ENCODE measurements at places on chromosomes 3 and 15. TPM values are rescaled to one million over a fixed set of nuclear protein-coding genes. Genes with fewer than 3 reads are reported as not detected.

ATP8B4 gene
- total RNA-seq = 11.7 TPM

INSYN1 gene
- 43.7 TPM for total RNA-seq

HRG gene
- total RNA-seq = 0.13 TPM

ADGRG7 gene
- not detected for total RNA-seq

TARS3 gene
- total RNA-seq = 15.9 TPM

GRM2 gene
- 0.25 TPM for total RNA-seq

FEZF2 gene
- not detected for total RNA-seq

PIAS1 gene
- 53.6 TPM for total RNA-seq

RASGRP1 gene
- total RNA-seq = 0.43 TPM

DNA sequence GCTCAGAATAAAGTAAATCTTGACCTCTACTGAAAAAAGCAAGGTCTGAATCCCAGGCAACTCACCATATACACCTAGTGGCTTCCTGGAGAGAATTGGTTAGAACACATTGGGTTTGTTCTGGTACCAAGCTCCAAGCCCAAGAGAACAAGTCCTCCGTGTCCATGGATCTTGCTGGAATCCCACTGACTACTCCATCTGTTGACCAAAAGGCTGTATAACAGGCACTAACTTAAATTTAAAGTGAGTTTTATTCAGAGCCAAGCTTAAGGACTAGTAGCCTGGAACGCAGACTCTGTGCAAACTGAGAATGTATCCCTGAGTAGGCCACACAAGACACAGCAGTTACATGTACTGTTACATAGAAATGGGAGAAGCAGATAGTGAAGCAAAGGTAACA lies 342.1 kb upstream of the LRRC3B start:
- no peak for DNase-seq
- H3K36me3 ChIP-seq = no peaks in the 10 kb centered on the region
- H3K4me3 ChIP-seq = no peak overlapping the region
- H3K4me1 ChIP-seq = no peaks in the 10 kb centered on the region

GRCh38 chr3:148682997-148683396 lies 14.7 kb upstream of the AGTR1 start:
- H3K4me1 ChIP-seq = no peaks in the 10 kb centered on the region
- no peak for DNase-seq
- no peaks in the 10 kb centered on the region for H3K27me3 ChIP-seq
- H3K27ac ChIP-seq = no peak overlapping the region
- H3K36me3 ChIP-seq = no peaks in the 10 kb centered on the region
- no peak overlapping the region for H3K4me3 ChIP-seq

DNA sequence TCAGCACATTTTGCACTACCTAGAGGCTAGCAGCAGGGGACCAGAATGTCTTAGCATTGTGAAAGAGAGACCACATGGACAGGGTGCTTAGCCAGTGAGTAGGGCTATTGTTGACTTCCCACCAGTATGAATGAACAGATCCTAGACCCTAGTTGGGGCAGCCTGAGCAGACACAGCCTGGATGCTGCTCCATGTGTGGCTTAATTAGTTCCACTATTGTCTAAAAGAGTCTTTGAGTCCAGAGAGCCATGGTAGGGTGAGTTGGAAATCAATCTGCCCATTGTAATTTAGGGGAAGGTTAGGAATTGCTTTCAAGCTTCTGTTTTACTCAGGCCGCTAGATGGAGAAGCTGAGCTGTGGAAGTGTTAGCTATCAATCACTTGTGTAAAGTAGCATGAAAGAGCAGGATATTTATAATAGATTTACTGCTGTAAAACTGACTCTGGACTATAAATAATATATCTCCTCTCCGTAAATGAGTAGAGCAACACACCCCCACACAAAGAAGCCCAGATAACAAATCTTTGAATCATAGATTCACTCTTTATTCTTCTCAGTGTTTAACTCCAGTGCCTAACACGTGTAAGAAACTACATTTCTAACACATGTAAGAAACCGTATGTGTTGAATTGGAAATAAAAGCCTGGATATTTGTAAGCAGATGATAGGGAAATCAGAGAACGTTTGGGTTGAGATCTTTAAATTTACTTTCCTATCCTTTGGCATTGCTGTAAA lies 4.1 kb upstream of the GCSAM start:
- no peak for DNase-seq
- H3K27ac ChIP-seq = no peak overlapping the region
- no peaks in the 10 kb centered on the region for H3K27me3 ChIP-seq
- no peaks in the 10 kb centered on the region for H3K4me1 ChIP-seq

GRCh38 chr3:18422972-18423371 lies 2.2 kb downstream of the SATB1 start:
- no peak overlapping the region for H3K27ac ChIP-seq
- DNase-seq = no peak
- H3K4me1 ChIP-seq = no peaks in the 10 kb centered on the region
- H3K36me3 ChIP-seq = no peaks in the 10 kb centered on the region
- H3K4me3 ChIP-seq = peak overlapping the region; percentile 91
- H3K27me3 ChIP-seq = no peaks in the 10 kb centered on the region

GRCh38 chr3:24470277-24470676 lies 24.4 kb downstream of the THRB start:
- no peaks in the 10 kb centered on the region for H3K4me1 ChIP-seq
- no peaks in the 10 kb centered on the region for H3K36me3 ChIP-seq
- DNase-seq = no peak
- no peak overlapping the region for H3K4me3 ChIP-seq
- no peaks in the 10 kb centered on the region for H3K27me3 ChIP-seq
- H3K27ac ChIP-seq = no peak overlapping the region

DNA sequence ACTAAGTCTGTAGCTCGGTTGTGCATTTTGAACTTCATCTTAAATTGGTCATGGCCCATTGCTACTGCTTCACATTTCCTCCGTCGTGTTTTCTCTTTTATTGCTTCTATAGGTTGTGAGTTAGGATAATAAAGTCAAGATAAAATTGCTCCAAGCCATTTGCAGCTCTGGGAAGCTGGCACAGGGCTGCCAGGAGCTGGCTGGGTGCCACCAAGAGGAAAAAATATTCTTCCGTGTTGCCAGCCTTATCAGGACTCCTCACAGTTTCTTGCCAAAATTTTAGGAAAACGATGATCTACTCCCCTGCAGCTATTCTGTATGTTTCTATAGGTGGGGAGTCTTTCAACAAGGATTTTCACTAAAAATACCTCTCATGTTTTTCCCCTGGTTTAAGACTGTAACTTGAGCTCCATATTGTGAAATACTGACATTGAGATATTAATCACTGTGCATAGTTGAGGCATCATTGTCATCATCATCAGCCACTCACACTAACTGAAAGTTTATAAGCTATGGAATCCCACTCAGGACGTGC lies 55.4 kb upstream of the PIAS1 start:
- H3K36me3 ChIP-seq = no peaks in the 10 kb centered on the region
- H3K27ac ChIP-seq = no peak overlapping the region
- DNase-seq = no peak

GRCh38 chr15:64901914-64902313 lies 9.8 kb upstream of the ANKDD1A start:
- peaks cover 10% of the 10 kb centered on the region for H3K4me1 ChIP-seq
- H3K4me3 ChIP-seq = no peak overlapping the region
- no peak overlapping the region for H3K27ac ChIP-seq
- no peaks in the 10 kb centered on the region for H3K27me3 ChIP-seq
- no peaks in the 10 kb centered on the region for H3K36me3 ChIP-seq

DNA sequence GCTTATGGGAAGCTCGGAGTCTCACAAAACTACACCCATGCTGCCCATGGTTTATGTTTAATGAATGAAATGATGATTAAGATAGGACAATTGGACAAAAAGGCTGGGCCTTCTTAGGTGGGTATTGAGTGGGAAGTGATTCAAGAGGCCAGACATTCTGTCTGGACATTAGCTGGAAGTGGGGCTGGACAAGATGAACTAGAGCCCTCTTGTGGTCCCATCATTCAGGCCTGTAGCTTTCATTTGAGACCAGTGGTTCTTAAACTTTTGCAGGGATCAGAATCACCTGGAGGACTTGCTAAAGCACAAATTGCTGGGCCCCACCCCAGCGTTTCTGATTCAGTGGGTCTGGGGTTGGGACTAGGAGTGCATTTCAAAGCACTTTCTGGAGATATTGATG lies 290.4 kb upstream of the CTDSPL start:
- H3K4me3 ChIP-seq = no peak overlapping the region
- no peaks in the 10 kb centered on the region for H3K36me3 ChIP-seq
- H3K4me1 ChIP-seq = peaks cover 4% of the 10 kb centered on the region
- no peaks in the 10 kb centered on the region for H3K27me3 ChIP-seq
- DNase-seq = no peak
- H3K27ac ChIP-seq = no peak overlapping the region

- no peak overlapping the region for H3K27ac ChIP-seq
- no peak for DNase-seq
- no peaks in the 10 kb centered on the region for H3K36me3 ChIP-seq
Observed at GRCh38 chr3:141877911-141878310, 1.5 kb downstream of the ATP1B3 start.

- no peak overlapping the region for H3K4me3 ChIP-seq
- peaks cover 9% of the 10 kb centered on the region for H3K4me1 ChIP-seq
- H3K27me3 ChIP-seq = no peaks in the 10 kb centered on the region
- DNase-seq = no peak
Observed at GRCh38 chr3:124858275-124858674, 28.9 kb downstream of the ITGB5 start.

DNA sequence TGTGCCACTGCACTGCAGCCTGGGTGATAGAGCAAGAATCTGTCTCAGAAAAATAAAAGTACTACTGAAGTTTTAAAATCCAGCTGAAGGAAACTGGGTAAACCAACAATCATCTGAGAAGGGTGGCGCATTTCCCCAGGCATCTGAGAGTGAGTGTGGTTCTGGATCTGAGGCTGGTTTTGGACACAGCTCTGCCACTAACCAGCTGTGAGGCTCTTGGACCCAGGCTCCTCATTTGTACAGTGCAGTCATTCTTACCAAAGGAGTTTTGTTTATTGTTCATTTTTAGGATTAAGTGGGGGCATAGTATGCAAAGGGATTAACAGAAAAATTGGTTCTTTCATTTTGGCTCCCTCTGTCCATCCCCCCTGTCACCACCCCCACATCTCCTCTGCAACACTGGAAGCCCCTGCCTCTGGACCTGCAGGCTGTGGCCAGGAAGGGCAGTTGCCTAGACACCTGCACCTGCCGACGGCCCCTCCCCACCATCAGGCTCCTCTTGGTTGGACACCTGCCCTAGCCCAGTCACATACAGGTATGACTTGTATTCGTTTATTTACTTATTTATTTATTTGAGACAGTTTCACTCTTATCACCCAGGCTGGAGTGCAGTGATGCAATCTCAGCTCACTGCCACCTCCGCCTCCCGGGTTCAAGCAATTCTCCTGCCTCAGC lies 8.8 kb downstream of the NUP210 start:
- H3K4me1 ChIP-seq = no peaks in the 10 kb centered on the region
- H3K36me3 ChIP-seq = no peaks in the 10 kb centered on the region
- no peak for DNase-seq
- H3K27ac ChIP-seq = no peak overlapping the region
